DND-41 (cell line): ENCODE measurements at places on chromosomes 1 and 21.

DNA sequence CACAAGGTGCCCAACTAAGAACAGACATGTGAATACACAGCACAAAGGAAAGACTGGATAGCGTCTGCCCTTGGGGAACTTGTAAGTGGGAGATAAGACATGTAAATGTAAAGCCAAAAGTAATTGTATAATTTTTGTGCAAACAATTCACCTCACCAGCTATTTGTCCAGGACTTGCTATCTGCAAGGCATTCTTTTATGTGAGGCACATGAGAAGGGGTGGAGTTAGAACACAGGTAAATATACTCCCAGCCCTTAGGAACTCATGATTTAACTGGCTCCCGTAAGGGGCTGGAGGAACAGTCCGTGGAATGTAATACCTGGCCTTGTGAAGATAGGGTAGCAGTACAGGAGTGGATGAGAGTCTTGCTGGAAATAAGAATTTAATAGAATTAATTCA lies 61.3 kb downstream of the CDK18 start:
- no peak for DNase-seq

DNA sequence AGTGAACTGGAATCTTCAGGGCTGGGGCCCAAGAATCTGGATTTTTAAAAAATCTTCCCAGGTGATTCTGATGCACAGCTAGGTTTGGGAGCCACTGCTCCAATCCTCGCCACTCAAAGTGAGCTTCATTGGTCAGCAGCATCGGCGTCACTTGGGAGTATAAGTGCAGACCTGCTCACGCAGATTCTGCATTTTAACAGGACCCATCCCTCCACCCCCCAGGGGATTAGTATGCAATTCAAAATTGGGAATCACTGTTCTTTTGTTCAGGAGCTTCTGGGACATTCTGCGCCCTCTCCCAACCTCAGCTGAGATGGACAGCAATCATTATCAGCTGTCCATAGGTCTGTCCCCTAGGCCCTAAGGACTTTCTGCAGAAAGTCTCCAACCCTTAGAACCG lies 53.5 kb downstream of the LGR6 start:
- DNase-seq, result no peak

DNA sequence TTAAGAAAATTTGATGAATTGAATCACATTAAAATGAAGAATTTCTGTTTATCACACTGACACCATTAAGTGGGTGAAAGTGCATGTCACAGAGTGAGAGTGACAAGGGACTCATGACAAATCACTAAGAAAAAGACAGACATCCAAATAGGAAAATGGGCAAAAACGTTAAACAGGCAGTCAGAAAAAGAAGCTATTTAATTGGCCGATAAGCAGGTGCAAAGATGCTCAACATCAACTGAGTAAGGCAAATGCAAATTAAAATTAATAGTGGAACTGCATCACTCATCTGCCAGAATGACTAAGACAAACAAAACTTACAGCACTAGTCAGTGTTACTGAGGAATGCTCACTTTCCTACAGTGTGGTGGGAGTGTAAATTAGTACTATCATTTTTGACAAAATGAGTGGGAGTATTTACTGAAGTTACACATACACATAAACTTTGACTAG lies 39.2 kb upstream of the RUNX1 start:
- DNase-seq, result no peak

- DNase-seq, result no peak
These were observed 55.0 kb downstream of the TTC3 start for GRCh38 chr21:37128076-37128475.

GRCh38 chr1:42931108-42931539 lies 27.5 kb downstream of the SLC2A1 start:
- DNase-seq, result peak; percentile 74

GRCh38 chr1:32900956-32901822 lies at the start of gene TMEM54:
Gene TMEM54 (minus strand): TSS chr1:32901389. CDS start chr1:32901238, 151 bp downstream.
- DNase-seq, result no peak

- DNase-seq, result no peak
These were observed 60.6 kb downstream of the KCNAB2 start for GRCh38 chr1:6106321-6106731.

DNA sequence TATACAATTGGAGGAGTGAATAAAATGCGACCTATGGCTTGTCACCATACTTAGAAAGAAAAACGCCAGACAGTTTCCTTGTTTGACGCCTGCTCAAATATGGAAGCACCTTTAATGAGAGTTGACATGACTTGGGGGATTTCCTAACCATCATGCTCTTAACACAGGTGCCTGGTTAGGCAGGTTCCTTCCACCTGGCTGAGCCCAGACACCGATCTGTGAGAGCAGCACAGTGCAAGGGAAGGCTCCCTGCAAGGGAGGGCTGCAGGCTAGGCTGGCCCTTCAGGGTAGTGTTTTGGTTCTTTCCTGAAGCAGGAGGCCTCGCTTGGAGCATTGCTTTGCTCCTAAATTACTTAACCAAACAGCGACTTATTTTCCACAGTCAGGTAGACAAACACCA lies 24.6 kb upstream of the KLHDC8A start:
- DNase-seq, result no peak
